ENCODE measurements at places on chromosomes 2 and 18.

- DNase-seq = no peak
These were observed 17.6 kb downstream of the OSBPL6 start for GRCh38 chr2:178211943-178212342.

DNA sequence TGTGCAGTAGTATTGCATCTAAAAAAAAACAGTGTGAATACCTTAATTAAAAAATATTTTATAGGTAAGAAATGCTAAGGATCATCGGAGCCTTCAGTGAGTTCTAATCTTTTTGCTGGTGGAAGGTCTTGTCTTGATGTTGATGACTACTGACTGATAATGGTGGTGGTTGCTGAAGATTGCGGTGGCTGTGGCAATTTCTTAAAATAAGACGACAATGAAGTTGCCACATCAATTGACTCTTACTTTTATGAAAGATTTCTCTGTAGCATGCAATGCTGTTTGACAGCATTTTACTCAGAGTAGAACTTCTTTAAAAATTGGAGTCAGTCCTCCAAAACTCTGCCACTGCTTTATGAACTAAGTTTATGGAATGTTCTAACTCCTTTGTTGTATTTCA, 36.2 kb downstream of the GLS start:
- DNase-seq = no peak

GRCh38 chr2:46016091-46016490, 281.1 kb upstream of the EPAS1 start:
- DNase-seq = no peak

DNA sequence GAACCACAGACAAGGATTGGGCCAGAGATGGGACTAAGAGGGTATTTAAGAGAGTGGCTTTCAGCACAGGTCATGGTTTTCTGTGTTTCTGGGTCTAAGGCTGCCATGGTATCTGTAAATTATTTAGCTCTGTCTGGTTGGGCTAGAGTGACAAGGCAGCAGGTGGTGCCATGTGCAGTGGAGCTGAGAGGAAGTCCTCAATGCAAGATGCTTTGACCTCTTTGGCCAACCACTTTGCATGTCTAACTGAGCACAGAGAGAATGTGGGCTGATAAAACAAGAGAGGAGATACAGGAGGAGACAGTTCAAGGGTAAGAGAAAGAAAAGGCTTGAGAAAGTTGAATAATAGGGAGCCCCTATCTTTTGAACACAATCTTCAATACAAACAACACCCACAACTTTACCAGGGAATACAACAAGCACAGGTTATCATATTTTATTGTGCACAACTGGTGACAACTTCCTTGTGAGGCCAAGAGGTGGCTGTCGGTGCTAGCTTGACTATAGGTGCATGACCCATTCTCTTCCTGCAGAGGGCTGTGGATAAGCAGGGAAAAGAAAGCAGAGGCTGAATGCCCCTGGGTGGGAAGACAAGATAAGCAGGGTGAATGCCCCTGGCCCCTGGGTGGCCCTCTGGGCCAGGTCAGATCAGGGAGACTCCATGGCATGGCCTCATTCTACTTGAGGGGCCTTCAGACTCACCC, 12.3 kb downstream of the FLACC1 start:
- DNase-seq = no peak

GRCh38 chr2:218262631-218263586, 2.1 kb downstream of the GPBAR1 start:
- DNase-seq = no peak

- DNase-seq = no peak
These were observed 678 bp upstream of the UBE2E3 start for GRCh38 chr2:180979749-180980105.

GRCh38 chr2:207835805-207836204, 66.1 kb upstream of the FZD5 start:
- DNase-seq = no peak

GRCh38 chr2:187775651-187776050, 221.4 kb upstream of the TFPI start:
- no peak for DNase-seq

GRCh38 chr2:118983133-118983532, 41.1 kb downstream of the MARCO start:
- no peak for DNase-seq

- no peak for DNase-seq
These were observed 883.4 kb upstream of the CDH2 start for GRCh38 chr18:29060349-29060748.

- no peak for DNase-seq
These were observed 16.9 kb upstream of the PAPOLG start for GRCh38 chr2:60739156-60739555.

DNA sequence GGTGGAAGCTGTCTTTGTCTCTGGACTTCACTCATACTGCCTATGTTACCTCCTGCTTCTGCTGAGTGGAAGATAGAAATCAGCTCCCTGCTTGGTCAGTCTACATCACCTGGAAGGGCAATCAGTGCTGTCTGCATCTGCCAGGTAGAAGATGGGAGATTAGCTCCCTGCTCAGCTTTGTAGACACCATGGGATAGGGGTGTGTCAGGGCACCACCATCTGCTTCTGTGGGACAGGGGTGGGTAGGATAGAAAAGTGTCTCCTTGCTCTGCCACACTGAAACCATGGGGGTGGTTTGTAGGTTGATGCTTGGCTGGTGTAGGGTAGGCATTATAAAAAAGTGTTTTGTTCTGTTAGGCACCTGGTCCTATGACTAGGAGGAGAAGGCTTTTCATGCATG, 34.1 kb downstream of the STARD6 start:
- DNase-seq = no peak

DNA sequence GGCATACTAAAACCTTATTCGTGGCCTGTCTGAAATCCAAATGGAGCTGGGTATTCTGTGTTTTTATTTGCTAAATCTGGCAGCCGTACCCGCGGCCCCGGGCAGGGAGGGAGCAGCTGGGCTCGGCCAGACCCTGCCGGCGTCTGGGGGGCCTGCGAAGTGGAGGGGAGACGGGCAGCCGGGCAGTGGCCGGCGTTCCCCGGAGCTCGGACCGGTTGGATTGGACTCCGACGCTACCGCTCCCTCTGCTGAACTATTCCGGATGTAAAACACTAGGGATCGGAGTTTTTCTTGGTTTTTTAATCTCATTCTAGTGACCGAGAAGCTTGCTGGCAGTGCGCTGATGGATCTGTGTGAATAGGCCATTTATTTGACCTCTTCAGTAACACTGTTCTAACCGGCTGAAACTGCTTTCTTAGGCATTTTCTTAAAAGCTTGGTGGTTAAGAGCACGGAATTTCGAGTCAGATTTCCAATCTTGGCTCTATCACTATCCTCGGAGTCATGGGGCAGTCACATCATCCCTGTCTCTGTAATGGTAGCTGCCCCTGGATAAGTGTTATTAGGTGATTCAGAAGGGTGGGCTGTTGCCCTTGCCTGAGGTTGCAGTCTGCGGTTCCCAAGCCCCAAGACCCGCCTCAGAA, 694 bp downstream of the UNC50 start:
- DNase-seq = no peak

- no peak for DNase-seq
These were observed 2.9 kb upstream of the NPPC start for GRCh38 chr2:231928901-231929725.

GRCh38 chr18:9715978-9716774, 8.1 kb downstream of the RAB31 start:
- no peak for DNase-seq

- no peak for DNase-seq
These were observed 35.5 kb downstream of the LIPG start for GRCh38 chr18:49597157-49597931.

- DNase-seq = no peak
These were observed 1506.6 kb downstream of the LRP1B start for GRCh38 chr2:140624200-140624599.

GRCh38 chr2:30561349-30561748, 114.3 kb downstream of the LCLAT1 start:
- no peak for DNase-seq

Measured in stimulated activated CD8-positive, alpha-beta memory T cell treated with anti-CD3 and anti-CD28 coated beads, Interleukin-12 subunit alpha, Interleukin-12 subunit beta, amount 100 ng/mL, for 1 hour (primary cell).